NCI-H1417 (cell line): ENCODE measurements at places on chromosomes 5 and 9.
A peak's percentile ranks its signal among the peaks of the same experiment; 100 is the strongest.

DNA sequence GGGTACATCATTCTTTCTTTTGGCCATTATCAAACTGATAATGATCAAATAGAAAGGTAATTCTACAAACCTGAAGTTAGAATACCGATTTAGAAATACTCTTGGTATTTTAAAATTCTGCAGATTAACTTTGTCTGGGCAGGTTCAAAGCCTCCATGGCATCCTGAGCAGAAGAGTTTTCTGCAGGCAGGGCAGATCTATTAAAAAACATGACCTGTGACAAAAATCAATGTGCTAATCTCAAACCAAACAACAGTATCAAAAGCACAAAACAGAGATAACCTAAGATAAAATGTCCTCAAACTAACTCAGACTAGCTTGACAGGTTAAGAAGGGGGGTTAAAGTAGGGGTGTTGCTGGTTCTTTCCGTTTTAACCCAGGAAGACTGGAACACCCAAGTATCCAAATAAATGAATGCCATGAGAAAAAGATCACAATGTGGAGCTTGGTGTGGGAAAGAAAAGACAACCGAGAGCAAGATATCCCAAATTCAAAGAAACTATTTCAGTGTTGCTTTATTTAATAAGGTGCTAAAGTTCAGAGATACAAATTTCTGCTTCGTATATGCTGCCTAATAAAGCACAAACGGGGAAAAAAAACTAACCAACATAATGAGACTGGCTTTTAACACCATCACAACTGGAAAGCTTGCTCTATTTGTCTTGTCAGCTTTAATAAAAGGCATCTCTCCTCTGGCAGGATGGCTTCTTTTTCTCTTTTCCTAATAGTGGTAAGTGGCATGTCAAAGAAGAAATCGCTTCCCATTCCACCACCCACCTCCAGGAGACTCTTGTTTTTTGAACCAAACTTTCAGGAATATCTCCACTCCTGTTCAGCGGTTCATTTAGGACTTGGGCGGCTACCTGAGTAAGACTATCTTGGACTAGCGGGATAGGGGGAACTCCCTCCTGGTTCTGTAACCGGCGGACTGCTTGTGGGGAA is 2.3 kb downstream of the EFNA5 start:
- DNase-seq, result no peak

GRCh38 chr9:105291938-105292337 is 47.5 kb downstream of the SLC44A1 start:
- no peak for DNase-seq

- DNase-seq, result no peak
Observed at GRCh38 chr9:134992755-134993124, 75.0 kb upstream of the FCN1 start.

GRCh38 chr5:7330256-7330655 is 65.7 kb upstream of the ADCY2 start:
- DNase-seq, result no peak

- DNase-seq, result no peak
Observed at GRCh38 chr5:8473827-8474568, 605.0 kb downstream of the MTRR start.

GRCh38 chr9:88425538-88425950 is 37.3 kb downstream of the SPIN1 start:
- no peak for DNase-seq

GRCh38 chr5:449151-449550 is 6.2 kb downstream of the EXOC3 start:
- no peak for DNase-seq

GRCh38 chr5:140151144-140152021 is 23.6 kb upstream of the CYSTM1 start:
- peak; percentile 89 for DNase-seq

GRCh38 chr5:169795338-169795737 is 158.3 kb downstream of the DOCK2 start:
- no peak for DNase-seq

- no peak for DNase-seq
Observed at GRCh38 chr5:142671801-142672200, 14.1 kb downstream of the FGF1 start.

DNA sequence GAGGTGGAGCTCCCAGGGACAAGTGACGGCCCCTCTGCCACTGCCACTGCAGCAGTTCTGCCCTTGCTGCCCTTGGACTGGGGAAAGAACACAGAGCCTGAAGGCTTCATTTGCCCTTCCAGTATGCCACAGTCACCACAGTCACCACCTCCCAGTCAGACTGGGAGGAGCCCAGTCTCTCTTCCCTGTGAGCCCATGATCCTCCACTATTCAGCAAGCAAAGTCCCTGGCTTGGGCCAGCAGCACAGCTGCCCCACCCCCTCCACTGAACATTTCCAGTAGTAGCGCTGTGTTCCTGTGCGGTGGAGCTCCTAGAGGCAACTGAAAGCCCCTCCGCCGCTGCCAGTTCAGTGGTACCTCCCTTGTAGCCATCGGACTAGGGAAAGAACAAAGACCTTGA is 329.4 kb downstream of the MAN2A1 start:
- DNase-seq, result no peak

- no peak for DNase-seq
Observed at GRCh38 chr9:16413509-16414016, 456.9 kb downstream of the BNC2 start.

DNA sequence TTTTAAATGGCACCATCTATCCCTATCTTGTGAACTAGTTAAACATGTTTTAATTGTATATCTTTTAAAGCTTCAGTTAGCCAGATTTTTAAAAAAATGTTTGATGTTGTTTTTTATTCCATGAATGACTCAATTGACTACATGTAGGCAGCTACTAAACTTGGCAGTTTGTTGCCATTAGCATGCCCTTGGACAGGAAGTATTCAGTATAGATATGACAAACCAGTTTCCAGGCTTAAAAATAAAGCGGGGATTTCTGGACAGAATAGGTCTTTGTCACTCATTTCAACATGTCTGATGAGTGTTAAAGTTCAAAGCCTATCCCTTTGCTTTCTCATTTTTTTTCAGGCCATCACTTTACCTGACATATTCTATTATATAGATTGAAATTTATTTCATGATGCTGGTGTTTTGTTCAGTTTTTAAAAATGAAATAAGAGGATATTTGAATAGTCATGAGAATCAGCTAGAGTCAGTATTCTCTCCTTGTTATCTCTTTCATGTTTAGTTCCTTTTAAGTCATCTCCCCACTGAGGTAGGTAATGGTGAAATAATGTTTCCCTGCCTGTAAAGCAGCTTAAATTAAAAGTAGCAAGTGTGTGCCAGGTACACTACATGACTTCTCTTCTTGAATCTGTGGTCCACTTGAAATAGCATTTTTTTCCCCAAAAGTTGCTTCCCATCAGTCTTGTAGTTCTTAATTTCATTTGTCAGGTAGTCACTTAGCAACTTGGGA is 11.9 kb downstream of the TNFAIP8 start:
- no peak for DNase-seq

GRCh38 chr5:131857388-131857787 is 60.6 kb upstream of the FNIP1 start:
- DNase-seq, result no peak

DNA sequence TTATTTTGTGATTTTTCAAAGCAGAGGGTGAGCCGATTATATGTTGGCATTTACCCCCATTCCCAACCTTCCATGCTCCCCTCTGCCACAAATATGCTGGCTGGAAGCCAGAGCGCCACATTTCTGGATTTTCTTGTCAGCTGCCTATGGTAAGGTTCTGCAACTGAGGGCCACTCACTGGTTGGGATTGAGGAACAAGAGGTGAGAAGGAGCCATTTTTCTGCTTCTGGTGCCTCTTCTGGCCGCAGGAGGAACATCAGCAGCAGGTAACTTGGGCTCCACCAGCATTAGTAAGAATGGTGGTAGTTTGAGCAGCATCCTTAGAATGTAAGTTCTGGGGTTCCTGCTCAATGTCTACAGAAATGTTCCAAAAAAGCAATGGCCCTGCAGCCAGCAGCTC is 159.5 kb upstream of the MAST4 start:
- DNase-seq, result no peak

DNA sequence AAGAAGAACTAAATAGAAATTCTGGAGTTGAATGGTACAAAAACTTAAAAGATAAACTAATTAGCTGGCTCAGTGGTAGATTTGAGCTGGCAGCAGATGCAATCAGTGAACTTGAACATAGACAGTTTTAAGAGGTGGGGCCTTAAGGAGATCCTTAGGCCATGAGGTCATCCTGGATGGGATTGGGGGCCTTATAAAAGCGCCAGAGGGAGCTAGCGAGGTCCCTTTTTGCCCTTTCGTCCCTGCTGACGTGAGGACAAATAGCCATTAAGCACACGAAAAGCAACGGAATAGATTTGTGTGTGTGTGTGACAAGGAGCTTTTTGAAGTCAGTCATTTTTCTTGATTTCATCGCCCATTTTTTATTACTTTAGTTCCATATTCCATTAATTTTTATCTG is 83.3 kb downstream of the ZNF354C start:
- no peak for DNase-seq

DNA sequence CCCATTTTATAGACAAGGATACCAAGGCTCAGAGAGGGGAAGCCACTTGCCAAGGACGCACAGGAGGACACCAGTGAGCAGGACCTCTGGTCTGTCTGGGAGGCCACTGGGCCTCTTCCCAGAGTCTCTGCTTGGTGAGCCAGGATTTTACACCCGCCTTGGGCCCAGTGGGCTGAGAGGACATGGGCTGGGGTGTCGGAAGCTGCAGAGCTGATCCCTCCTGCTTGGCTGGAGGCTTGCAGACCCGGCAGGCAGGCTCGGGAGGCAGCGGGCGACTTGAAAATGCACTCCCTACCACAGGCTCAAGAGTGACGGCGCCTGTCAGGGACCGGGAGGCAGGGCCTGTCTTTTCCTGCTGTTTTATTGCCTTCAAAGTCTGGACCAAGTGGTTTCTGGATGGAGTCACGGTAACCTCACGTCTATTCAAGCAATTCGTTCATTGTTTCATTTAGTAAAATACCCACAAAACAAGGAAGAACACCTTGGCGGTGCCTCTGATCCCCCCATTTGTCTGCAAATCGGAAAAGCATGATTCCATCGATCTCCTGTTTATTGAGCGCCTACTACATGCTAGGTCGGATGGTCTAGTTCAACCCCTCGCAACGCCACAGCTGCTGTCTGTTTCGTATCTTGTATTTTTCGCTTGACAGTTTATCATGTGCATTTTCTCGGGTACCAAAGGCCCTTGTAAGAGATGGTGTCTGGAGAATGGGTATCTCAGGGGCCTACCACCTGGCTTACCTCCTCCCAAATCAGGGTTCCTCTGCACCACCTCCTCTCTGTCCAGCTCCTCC is 108.1 kb upstream of the IER5L start:
- no peak for DNase-seq

DNA sequence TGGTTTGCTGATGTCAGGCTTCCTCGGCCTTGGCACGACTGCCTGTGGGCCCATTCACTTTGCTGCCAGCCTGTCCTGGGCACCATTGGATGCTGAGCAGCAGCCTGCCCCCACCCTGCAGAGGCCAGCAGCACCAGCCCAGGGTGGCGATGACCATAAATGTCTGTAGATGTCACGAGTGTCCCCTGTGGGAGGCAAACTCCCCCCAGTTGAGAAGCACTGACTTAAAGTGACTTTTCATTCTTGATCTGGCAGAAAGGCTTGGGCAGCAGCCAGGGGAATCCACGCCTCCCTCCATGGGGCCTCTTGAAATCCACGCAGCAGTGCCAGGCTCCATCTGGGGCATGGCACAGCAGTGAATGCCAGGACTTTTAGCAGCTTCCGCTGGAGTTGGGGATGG is 21.8 kb downstream of the IRX4 start:
- no peak for DNase-seq

GRCh38 chr9:104776797-104777196 is 12.9 kb downstream of the NIPSNAP3B start:
- DNase-seq, result no peak

- no peak for DNase-seq
Observed at GRCh38 chr5:9540791-9541190, 5.1 kb downstream of the SEMA5A start.

DNA sequence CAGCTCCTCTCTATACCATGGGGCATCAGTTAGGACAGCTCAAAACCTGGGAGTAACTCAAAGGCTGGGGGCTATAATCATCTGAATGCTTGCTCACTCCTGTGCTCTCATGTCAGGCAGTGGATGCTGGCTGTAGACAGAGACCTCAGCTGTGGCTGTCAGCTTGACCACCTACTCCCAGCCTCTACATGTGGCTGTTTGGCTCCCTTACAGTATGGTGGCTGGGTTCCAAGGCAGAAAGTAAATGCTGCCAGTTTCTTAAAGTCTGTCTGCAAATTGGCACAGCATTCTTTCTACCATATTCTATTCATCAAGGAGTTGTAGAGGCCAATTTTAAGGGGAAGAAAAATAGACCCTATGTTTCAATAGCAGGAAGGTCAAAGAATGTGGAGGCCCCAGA is 66.9 kb downstream of the TMC1 start:
- no peak for DNase-seq

DNA sequence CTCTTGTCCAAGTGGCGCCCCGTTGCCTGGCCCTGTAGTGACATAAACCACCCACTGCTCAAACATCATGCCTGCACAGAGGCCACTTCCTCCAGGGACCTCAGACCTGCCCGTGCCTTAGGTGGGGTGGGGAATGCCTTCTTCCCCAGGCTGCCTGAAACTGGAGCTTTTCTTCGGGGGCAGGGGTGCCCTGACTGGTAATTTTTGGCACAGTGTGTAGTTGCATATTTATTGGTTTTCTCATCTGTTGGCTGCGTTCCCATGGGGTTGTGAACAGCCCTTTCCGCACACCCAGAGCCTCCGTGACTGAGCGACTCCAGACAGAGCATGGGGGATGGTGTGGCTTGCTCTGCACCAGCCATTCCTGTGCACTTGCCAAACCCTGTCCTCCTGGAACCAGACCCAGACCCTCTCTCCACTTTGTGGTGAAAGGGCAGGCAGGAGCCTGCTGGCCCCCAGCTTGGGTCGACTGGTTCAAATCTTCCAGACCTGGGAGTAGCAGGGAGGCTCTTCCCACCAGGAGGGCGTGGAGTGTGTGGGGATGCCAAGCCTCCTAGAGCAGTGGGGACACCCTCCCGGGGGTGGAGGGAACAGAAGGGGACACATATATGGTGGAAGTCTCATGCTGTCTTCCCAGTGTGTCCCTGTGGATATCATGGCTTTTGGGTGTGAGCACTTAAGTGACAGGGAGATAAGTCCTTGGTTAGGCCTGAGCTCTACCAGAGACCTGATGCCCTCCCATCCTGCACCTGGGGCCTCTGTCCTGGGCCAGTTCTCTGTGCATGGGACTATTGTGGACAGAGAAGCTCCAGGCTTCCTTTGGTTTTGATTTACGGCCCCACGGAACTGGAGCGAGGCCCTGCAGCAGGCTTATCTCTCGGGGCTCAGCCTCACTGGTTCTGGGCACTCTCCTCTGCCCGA is 39.6 kb downstream of the WNK2 start:
- no peak for DNase-seq
